ENCODE measurements at places on chromosomes 1 and 21. TPM values are rescaled to one million over a fixed set of nuclear protein-coding genes. Genes with fewer than 3 reads are reported as not detected.

The SRM gene
- 225 TPM for total RNA-seq

The MSH4 gene
- 0.34 TPM for total RNA-seq

The CYP2J2 gene
- total RNA-seq, result 1.8 TPM

The GCSAML gene
- 0.14 TPM for total RNA-seq

The PALMD gene
- 0.41 TPM for total RNA-seq

The PRDM16 gene
- total RNA-seq, result 1.5 TPM

The LCE1E gene
- total RNA-seq, result not detected

The RGS16 gene
- total RNA-seq, result 4.3 TPM

The CCDC181 gene
- 1.1 TPM for total RNA-seq

Data from astrocyte (in vitro differentiated cells and primary cell).